Caki2 (cell line): ENCODE measurements at places on chromosomes 4 and X. TPM values are rescaled to one million over a fixed set of nuclear protein-coding genes. Genes with fewer than 3 reads are reported as not detected.

DNA sequence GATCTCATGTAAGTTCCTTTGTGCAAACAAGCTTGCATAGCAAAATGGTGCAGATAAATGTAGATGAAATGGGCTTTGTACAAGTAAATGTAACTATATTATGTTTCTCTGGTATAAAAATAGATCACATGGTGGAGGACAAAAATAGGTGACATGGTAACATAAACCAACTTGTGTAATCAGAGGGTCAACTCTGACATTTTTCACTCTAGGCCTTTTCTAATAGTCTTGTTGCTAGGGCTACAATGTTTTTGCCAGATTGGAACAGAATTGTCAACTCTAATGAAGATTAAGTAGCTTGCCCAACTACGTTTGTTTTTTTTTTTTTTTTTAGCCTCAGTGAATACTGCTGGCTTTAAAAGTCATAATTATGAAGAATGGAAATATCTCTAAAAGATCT, 11.5 kb downstream of the MAD2L1 start:
- no peak for DNase-seq

STIM2 gene
- 17.7 and 26.7 TPM in 2 replicates for total RNA-seq

- no peak for DNase-seq
These were observed 201.1 kb downstream of the ANTXR2 start for GRCh38 chr4:79871961-79872360.

DNA sequence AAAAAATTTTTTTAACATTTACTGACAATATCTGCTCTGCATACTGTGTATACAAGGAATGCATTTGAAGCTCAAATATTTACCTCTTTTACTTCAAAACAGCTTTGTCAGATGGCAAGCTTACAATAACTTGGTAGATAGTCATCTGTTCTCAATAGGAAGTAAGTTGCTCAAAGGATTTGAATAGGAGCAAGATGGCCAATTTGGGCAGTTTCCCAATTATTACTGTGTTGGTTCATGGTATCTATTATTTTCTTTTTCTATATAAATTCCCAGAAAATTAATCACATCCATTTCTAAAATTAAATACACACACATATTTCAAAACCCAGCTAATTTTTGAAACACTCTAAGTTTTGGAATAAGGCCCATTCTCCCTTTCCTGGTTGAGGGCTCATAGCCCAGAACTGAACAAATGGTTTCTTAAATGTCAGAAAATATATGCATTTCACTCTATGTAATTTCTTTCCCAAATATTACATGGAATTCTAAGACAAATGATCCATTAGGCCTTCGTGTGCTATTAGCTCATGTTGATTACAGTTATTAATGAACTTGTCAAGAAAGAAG, 60.2 kb upstream of the BLTP1 start:
- no peak for DNase-seq

CBLL2 gene
- not detected in 2 replicates for total RNA-seq

DNA sequence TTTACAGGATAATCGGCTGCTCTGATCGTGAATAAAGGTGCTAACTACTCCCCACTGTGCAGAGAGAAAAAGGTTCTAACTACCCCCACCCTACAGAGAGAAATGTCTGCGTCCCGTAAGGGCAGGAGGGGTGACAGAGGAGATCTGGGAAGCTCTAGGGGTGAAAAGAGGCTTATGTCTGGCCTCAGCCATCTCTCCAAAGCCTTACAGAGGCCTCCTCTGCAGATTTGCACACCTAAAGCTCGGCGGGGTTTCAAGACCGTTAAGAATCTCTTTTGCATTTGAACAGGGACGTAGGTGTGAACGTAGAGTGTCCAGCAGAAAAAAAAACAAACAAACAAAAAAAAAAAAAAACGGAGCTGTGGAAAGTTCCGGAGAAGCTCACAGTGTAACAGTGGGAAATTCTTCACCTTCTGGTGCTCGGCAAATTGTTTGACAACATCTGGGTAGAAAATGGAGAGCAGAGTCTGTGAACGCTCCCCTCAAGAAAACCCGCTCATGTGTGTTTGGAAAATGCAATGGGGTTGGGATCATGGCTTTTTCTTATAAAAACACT, 161.0 kb downstream of the SHOX start:
- no peak for DNase-seq
